ENCODE measurements at places on chromosomes 7 and 10.

GRCh38 chr7:56250135-56250534 lies 133.9 kb upstream of the NUPR2 start:
- DNase-seq = no peak

DNA sequence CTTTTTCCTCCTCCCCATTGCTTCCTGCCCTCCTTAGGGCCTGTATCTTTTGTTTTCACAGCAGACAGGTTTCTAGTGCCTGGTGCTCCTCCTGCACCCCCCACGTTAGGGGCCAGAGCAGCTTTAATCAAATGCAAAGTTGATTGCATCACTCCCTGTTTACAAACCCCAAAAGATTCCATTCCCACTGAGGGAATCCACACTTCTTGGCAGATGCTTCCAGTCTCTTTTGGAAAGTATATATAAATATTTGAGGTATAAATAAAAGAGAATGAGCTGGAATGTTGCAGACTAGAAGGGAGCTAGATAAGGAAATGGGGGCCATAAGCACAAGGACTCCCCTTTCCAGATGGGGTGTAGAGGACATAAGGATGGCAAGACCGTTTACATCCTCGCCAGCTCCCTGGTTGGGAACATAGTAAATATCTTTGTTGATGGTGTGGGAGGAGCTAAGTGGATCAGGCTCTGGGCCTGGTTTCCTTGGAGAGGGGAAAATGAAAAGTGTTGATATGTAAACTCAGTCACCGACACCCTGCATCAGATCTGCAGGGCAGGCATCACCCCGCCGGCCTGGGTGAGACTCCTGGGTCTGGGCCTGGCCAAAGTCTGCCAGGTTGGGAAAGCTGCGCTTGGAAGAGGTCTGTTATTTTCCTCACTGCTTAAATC lies 6.2 kb downstream of the RARRES2 start:
- no peak for DNase-seq

DNA sequence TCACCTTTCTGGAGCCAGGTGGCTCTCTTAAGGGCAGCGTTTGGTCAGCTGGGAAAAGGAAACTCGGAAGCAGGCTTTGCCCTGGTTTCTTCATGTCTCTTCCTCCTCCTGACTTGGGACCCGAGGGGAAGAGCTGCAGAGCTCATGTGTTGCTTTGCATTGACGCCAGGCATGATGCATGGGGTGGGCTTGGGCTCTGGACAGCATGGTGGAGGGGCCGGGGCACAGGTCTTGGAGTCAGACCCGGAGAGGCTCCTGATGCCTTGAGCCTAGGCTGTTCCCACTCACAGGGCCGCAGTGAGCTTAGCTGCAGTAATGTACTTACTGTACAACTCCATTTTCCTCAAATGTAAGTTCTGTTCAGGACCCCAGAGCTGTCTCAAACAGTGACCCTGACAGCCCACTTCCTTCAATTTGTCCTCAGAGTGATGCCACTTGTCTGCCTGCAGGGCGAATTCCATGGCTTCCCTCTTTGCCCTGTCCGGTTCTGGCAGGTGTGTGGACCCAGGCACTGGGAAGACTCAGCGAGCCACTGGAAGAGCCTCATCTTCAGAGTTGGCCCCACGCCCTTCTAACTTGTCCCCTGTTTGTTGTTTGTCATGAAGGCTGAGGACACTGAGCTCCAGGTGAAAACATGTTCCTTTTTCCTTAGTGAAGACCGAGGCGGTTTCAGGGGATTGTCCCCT lies 50.2 kb downstream of the ZNF467 start:
- no peak for DNase-seq

- DNase-seq = peak; percentile 97
These were observed 59.9 kb downstream of the MAP3K8 start for GRCh38 chr10:30493609-30494530.

DNA sequence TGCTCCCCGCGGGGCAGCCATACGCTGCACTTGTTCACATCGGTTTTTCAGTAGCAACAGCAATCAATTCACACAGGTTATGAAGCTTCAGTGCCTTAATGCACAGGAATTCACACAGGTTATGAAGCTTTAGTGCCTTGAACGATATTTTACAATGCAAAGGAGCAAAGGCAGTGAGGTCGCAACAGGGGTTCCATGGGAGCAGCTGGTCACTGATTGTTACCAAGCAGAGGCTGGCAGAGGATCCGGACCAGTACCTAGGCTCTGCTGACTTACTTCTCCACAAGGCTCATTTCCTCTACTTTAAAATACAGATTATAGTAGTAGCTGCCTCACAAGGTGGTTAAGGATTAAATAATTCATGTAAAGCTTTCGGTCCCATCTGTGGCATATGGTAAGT lies 95.2 kb upstream of the ODAD2 start:
- no peak for DNase-seq

DNA sequence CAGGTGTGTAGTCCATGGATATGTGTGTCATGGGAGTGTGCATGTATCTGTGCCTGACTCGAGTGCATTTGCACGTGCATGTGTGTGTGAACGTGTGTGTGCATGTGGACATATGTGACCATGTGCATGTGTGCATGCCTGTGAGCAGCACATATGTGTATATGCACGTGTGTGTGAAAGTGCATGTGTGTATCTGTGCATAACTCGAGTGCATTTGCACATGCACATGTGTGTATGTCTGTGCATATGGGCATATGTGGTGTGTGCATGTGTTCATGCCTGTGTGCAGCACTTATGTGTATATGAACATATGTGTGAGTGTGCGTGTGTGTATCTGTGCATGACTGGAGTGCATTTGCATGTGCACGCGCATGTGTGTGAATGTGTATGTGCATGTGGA lies 35.2 kb upstream of the GNA12 start:
- no peak for DNase-seq

DNA sequence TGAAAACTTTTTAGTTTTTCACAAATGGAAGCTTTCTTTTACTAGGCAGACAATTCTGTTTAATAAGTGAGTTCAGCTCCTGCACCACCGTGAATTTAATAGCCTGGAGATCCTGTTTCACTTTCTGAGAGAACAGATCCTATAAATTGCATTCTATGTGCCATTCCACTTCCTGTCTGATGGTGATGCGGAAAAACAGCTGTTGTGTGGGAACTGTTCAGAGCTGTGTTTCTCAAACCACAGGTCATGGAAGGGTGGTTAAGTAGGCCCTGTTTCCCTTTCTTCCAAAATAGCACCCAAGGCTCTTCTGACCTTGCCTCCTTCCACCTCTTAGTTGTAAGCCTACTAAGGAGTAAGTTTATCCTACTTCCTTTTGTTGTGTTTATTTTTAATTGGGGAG lies 97.2 kb upstream of the DKK1 start:
- peak; percentile 50 for DNase-seq

- DNase-seq = no peak
These were observed 271.2 kb downstream of the ARHGAP12 start for GRCh38 chr10:31657434-31657872.

GRCh38 chr10:94366382-94366781 lies 3.6 kb upstream of the NOC3L start:
- no peak for DNase-seq

DNA sequence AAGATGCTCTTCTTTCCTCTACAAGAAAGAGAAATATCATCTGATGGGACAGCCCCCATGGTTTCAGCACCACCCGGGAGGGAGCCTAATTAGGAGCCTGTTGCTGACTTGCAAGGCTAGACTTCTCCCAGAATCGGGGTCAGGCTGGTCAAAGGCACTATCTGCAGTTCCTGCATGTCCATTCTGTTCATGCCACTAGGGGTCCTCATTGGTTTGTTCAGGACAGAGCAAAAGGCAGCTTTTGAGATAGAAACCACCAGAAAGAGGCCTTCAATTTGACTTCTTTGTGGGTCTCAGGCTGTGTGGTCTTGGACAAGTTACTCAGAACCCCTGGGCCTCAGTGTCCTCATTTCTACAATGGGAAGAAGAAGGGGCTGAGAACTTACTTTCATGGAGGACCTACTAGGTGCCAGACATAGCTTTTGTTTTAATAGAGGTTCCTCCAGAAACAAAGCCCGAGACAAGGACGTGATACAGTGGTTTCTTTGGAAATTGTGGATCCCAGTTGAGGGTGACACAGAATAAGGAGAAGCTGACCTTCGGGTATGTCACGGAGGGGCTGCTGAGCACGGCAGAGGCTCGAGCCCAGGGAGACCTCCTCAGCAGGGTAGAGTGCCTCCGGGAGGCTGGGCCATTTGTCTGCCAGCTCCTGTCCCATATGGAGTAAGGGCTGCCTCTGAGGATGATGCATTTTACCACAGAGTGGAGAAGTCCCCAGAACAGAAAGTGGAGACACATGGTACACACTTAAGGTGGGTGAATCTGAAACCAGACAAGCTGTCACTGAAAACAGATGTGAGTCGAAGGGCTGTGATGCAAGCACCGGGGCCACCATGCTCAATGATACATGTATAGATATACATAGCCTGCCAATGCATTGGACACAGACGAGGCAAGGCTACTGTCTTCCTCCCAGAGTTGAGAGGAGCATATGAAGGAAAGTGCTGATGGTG lies 33.1 kb upstream of the NEUROD6 start:
- DNase-seq = peak; percentile 66

GRCh38 chr10:69869291-69869961 lies 67.7 kb downstream of the COL13A1 start:
- DNase-seq = no peak

DNA sequence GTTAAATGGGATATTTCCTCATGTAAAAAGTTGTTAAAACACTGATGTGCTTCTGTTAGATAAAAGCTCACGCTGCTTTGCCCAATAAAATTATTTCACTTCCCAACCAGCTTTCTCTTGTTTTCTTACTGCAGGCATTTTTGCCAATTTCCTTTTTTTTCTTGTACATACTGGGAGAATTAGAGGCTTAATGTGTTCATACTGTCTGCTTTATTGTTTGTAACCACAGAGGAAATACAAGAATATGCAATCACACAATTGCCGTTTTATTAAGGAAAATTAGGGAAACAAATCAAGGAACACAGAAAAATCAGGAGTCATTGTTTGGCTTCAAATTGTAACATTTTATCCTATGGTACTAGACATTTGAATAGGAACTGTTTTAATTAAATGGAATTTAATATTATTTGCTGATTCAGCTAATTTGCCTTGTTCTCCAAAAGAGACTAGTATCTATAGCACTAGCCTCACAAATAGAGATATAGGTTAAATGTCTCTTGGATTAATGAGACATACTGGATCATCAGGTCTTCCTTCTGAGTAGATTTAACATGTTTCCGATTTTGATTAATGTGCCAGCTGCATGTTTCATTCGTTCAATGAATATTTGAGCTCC lies 6.4 kb upstream of the VWA2 start:
- no peak for DNase-seq

DNA sequence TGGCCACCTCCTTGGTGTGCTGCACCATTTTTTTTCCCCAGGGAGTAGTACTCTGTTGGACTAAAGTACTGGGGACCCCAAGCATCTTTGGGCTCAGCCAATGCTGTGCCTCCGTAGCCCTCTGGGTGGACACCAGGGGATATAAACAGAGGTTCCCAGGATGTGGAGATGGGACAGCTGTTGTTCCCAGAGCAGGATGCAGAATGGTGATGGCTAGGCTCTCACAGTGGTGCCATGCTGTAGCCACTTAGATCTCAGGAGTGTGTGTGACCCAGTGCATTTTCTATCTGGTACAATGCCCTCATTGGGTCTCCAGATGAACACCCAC lies 50.9 kb upstream of the SCIN start:
- DNase-seq = no peak

- DNase-seq = no peak
These were observed 25.7 kb downstream of the GRIFIN start for GRCh38 chr7:2450198-2451107.

- no peak for DNase-seq
These were observed 273.0 kb downstream of the GRM8 start for GRCh38 chr7:126979722-126980121.

GRCh38 chr10:89426230-89426868 lies 12.0 kb downstream of the IFIT5 start:
- DNase-seq = peak; percentile 79

DNA sequence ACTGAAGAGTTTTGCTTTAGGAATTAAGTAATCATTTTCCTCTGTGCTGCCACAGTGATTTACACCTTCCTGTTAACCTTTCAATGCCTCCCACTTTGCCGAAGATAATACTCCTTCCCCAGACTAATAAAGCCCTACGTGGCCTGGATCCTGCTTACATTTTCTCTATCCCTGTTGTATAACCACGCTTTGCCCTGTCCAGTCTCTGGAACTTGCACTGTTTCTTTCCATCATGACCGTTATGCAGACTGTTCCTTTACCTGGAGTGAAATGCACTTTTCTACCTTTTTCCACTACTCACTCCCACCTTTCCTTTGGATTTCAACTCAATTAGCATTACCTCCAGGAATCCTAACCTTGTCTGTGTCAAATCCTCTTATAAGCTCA lies 154.4 kb downstream of the PRKG1 start:
- no peak for DNase-seq
